ENCODE measurements at places on chromosomes 2 and 18.

DNA sequence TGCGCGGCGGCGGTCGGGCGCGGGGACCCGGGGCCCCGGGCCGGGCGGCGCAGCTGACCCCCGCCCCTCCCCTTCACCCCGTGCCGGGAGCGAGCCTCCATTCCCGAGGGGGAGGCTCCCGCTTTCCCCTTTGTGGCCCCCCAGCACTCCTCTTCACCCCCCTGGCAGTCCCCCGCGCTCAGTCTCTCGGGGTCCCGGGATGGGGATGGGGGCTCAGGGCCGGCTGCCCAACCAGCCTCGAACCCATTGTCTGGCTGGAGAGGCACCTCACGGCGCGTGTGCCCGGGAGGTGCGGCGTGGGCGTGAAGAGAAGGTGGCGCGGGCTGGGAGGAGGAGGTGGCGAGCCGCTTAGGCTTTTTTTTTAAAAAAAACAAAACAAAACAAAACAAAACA is 748 bp downstream of the FMNL2 start:
- DNase-seq: peak; percentile 59

- no peak for DNase-seq
Observed at GRCh38 chr18:73254564-73254963, 386.8 kb upstream of the NETO1 start.

DNA sequence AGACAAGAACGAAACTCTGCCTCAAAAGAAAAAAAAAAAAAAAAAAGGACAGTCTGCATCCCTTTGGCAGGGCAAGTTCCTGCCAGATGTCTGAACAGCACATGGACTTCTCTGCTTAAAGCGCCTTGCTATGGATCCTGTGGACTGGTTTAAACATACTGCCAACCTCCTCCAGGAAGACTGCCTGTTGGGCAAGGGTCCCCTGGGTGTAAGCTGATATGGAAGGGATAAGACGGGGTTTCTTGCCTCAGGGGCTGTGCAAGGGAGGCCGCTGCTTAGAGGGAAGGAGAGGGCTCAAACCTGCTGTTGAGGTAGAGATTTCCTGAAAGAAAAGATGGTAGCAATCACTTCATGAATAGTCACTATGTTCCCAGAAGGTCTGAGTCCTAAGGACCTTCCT is 22.2 kb downstream of the SKA1 start:
- DNase-seq: no peak

DNA sequence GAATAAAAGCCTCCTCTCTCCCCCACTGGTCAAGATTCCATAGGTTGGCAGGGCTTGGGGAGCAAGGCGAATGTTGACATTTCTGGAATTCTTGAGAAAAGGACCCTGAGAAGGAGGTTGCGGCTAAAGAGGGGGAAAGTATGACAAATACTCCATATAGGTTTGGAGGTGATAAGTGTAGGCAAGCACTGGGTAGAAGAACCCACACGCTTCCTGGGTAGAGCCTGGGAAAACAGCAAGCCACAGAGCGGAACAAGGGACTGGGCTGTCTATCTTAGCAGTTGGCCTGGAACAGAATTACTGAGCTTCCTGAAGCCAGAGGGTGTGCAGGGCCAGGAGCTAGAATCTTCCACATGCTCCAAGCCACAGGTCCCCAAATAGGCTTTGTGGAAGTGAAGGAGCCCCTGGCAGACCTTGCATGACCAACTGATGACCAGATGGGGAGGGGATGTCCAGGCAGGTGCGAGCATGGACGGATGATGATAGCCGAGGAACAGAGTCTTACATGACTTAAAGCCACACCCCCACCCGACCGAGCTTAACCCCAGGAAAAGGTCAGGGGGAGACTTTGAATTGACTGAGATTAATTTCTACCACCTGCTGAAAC is 9.9 kb downstream of the PRKAG3 start:
- no peak for DNase-seq

GRCh38 chr2:203739351-203739750 is 32.9 kb downstream of the CD28 start:
- no peak for DNase-seq

GRCh38 chr2:37857575-37858399 is 67.3 kb upstream of the RMDN2 start:
- no peak for DNase-seq
